ENCODE measurements at places on chromosomes 6 and 20.

GRCh38 chr20:43564455-43564854 lies 5.6 kb downstream of the SGK2 start:
- no peak for DNase-seq

DNA sequence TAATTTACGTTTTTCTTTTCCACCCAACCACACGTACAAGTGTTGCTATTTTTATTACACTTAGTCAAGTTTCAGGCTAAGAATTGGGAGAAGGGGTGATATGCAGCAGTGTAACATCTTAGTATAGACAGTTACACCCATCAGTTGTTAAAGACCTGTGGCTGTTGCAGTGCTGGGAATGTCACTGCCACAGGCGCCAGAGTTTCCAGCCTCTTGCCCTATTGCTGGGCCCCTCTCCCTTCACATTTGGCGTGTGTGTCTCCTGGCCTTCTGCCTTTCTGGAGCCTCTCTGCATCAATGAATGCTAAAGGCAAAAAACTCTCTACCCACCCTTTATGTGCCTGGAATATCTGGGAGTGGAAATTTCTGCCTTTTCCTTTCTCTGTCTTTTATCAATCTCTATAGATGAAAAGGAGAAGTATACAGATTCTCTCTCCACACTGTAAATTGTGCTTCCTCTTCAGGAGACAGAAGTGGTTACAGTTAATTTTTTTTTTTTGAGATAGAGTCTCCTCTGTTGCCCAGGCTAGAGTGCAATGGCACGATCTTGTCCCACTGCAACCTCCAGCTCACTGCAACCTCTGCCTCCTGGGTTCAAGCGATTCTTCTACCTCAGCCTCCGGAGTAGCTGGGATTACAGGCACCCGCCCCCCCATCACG lies 73.0 kb downstream of the TIAM2 start:
- DNase-seq, result no peak

DNA sequence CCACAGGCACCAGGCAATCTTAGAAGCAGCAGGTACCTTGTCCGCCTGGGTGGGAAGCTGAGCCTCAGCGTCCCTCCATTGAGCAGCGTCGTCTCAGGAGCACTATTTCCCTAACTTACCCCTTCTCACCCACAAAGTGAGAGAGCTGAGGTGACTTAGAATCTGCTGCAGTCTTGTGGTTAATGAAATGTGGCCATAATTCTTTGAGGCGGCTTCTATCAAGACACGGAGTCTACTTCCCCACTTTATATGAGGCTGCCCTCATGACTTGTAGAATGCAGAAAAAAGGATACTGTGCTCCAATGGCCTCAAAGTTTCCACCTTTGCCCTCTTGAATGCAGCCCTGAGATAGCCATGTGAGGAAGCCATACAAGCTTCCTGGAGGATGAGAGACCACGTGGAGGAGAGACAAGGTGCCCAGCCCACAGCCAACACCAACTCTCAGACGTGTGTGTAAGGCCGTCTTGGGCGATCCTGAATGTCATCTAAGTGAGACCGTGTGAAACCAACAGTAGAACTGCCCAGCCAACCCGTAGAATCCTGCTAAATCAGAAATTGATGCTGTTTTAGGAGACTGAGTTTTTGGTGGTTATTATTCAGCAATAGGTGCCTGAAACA lies 9.1 kb upstream of the TAGAP start:
- no peak for DNase-seq

DNA sequence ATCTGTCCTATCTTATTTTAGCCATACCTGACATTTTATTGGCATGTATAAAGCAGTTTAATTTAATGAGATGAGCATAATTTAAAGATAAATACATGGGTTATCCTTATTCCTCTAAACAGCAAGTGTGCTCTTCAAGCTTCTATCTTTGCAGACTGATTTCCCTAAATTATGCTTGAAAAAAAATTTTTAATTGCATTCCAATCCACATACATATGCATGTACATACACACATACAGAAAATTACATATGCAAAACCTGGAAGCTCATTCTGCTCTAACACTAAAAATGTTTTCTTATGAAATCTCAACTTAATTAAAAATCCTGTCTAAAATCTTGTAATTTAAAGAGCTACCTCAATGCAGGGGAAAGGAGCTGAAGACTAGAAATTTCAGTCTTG lies 35.3 kb downstream of the FKBP1C start:
- no peak for DNase-seq

GRCh38 chr6:145689529-145689928 lies 45.8 kb downstream of the EPM2A start:
- no peak for DNase-seq

GRCh38 chr6:130742131-130742681 lies 85.0 kb upstream of the SMLR1 start:
- no peak for DNase-seq

GRCh38 chr6:150685860-150686259 lies 86.2 kb downstream of the PLEKHG1 start:
- no peak for DNase-seq

- no peak for DNase-seq
Observed at GRCh38 chr20:57650266-57650665, 30.0 kb upstream of the ZBP1 start.

DNA sequence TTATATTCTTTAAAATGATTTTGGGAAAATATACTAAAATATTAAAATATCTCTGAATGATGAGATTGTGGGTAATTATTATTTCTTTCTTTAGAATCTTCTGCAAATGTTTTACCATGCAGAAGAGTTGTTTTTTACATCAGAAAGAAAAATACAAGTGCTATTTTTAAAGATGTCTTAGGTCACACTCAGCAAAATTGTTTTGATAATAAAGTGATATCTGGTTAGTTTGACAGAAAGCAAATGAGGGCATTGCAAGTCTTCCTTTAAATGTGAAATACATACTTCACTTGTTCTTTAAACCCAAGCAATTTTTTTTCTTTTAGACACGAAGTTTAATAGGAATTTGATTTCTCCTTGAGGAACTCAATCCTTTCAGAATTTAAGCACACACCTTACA lies 43.6 kb upstream of the STXBP5 start:
- no peak for DNase-seq

- no peak for DNase-seq
Observed at GRCh38 chr6:3390698-3391097, 66.2 kb downstream of the SLC22A23 start.

- no peak for DNase-seq
Observed at GRCh38 chr20:3128275-3128984, 31.2 kb downstream of the FASTKD5 start.

DNA sequence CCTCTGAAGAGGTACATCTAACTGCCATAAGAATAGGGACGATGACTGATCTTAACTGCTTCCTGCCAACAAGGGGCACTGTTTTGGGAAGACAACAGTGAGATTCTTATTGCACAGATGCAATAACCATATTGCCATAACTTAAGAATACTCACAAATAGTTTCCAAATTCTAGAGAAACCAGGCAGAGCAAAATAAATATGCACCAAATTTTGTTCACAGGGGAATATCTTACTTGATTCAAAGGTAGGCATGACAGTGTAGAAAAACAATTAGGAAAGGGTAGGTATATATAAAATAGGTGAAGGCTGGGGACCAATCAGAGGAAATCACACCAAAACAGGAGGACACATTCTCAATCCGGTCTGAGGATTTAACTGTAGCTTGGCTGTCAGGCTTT lies 49.9 kb upstream of the CST7 start:
- no peak for DNase-seq

DNA sequence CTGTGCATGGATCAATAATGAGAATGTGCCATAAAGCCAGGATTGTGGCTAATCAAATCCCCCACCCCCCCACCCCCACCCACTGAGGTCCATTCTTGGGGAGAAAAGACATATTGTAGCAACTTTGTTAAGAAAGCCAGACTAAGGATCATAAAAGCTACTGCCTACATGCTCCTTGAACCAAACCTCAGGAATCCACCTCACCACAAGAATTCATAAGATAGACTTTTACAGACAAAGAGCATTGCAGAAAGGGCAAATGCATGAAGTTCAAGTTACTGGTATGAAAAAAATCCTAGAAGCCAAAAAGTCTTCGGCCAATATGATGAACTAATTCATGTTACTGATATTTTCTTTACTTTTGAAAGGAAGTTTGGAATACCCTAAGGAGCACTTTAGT lies 187.9 kb upstream of the ARID1B start:
- no peak for DNase-seq

DNA sequence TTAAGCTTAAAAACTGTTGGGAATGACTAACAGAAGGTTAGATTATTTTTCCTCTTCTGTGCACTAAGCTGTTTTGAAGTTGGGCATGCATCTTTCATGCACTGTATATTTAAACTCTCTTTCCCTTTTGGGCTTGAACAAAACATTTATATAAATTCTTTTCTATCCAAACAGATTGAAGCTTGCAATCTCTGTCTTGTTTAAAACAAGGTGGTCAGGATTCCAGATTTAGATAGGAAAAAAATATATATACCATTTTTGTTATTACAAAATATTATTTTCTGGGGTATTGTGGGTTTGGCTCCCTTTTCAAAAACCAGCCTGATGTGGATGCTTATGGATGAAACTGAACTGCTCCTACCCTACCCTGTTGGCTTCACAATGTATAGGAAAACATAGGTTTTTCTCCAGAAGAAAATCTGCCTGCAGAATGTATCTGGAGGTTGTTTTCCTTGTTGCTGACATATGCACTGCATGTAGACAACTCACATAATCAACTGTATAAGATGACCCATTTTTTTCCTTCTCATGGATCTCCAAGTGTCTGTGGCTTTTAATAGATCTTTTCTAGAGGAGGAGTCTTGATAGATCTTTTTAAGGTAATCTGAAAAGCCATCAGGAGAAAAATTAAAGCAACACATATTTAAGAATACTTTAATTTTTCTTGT lies 146.3 kb downstream of the PRL start:
- no peak for DNase-seq

GRCh38 chr6:56652994-56653393 lies 10.3 kb upstream of the DST start:
- DNase-seq, result peak; percentile 64

DNA sequence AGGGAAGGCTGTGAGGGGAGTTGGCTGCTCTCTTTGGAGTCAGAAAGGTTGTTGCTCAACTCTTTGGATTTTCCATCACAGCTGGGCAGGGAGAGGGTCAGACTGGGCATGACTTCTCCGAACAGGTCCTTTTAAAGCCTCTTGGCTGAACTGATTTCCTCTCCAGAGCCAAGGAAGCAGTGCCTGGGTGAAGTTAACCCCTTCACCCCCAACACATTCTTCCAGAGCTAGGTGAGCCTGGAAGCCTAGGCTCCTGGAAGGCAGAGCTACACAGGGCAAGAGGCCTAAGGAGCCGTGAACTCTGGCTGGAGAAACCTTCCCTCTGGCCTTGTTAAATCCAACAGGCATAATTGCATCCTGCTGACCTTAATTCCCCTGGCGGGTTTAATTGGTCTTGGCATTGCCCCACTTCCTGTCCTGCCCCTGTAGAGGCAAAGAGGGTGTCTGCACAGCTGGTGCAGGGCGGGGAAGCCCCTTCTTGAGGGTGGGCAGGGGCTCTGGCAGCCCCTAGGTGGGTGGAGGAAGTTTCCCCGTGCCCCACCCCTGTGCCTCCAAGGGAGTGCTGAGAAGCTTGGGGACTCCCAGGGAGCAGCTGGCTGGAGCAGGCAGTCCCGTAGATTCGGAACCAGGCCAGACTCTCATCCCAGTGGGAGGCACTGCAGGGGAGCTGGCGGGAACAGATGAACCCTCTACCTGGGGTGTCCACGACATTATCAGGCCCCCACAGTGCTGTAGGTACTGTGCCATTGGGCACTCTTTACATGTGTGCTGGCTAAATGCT lies 3.6 kb upstream of the MYLK2 start:
- peak; percentile 62 for DNase-seq

DNA sequence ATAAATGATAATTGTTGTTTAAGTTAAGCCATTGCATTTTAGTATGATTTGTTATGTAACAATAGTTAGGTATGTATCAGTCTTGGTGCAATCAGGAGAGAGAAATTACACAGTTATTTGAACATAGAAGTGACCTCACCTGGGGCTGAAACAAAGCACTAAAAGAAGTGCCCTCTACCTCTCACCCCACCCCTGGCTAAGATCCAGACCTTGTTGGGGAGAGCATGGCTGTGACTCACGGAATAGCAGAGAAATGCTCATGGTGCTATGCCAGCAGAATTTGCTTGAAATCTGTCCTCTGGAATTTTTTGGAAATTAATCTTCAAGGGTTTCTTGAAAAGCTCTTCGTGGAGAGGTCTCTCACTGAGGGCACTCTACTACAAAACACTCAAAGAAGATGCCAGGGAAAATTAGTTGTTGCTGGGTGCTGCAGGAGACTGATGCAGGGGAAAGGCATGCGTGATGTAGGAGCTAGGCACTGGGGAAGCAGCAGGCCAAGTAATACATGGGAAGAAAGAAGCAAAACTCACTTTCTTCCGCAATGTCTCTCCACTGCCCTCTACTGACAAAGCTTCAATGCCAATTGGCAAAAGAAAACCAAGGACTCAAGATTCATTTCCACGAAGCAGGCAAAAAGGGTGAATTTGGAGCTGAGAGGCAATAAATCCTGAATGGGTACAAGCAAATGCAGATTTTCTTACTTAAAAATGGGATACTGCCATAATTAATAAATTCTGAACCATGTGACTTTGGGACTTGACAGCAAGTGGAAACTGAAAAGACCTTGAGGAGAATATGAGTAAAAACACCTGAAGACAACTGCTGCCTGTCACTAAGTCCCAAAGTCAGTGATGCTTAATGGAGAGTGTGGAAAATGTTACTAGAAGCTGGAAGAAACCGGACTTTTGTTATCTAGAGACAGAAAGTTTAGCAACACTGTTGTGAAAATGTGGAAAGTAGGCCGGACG lies 136.3 kb upstream of the ZNF184 start:
- peak; percentile 20 for DNase-seq

DNA sequence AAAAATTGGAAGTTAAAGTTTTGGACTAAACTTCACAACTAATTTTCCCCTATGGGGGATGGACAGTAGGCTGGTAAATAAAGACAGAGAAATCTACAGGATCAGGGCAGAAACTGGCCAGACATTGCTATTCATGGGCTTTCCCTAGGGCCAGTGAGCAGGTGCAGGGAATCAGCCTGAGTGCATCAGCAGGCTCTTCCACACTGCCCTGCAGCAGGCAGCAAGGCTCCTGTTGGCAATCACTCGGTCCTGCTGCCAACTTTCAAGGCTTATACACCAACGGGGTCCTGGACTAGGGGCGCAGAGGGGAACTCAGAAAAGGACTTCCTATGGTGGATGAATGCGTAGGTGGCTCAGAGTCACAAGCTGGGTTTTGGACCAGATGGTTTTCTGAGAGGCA lies 59.8 kb upstream of the NHSL1 start:
- no peak for DNase-seq

- peak; percentile 75 for DNase-seq
Observed at GRCh38 chr20:57985278-57985677, 243.2 kb downstream of the ANKRD60 start.

DNA sequence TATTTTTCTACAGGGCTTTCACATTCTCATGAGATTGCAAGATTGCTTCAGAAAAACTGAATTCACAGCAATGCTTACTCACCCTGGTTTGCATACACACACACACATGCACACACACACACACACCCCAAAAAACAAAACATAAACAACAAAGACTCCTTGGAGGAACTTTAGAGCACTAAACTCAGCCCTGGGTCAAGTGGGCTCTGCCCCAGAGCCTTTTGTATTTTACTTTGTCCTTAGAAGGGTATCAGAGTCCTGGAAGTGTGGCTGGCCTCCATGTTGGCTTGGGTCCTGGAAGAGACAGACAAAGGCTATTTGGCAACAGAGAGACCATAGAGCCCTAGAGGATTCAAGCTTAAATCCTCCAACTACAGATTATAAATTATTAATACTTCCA lies 8.0 kb upstream of the CST9 start:
- no peak for DNase-seq

GRCh38 chr6:79077715-79078074 lies 359 bp downstream of the PHIP start:
- no peak for DNase-seq

GRCh38 chr20:2865630-2866029 lies 7.7 kb upstream of the PTPRA start:
- DNase-seq, result no peak

All from umbilical cord (tissue), 2 donors.